ENCODE measurements at places on chromosomes 2 and 18. TPM values are rescaled to one million over a fixed set of nuclear protein-coding genes. Genes with fewer than 3 reads are reported as not detected.

NEU2 gene
- not detected for total RNA-seq

CFAP53 gene
- total RNA-seq, result 4.2 TPM

GRCh38 chr18:11040823-11041656 is 108.3 kb downstream of the PIEZO2 start:
- no peaks in the 10 kb centered on the region for H3K36me3 ChIP-seq
- peak; percentile 26 for DNase-seq
- H3K4me1 ChIP-seq, result no peaks in the 10 kb centered on the region
- no peak overlapping the region for H3K27ac ChIP-seq

DNA sequence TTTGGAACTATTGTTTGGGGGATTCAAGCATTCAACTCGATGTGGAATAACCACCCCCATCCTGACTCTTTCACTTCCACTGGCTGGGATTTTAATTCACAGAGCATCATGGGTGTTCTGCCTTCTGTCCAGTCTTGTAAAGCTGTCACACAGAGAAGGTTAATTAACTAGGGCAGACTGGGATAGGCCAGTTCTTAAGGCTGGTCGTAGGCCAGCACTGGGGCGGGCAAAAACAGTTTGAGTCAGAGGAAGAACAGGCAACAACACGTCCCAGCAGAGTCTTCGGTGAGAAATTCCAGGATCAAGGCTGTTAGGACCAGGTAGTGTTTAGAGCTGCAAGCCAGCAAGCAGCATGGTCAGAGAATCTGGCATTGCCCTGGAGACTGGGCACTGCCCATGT is 4.0 kb upstream of the RNF152 start:
- H3K4me3 ChIP-seq, result no peak overlapping the region
- H3K4me1 ChIP-seq, result peaks cover 7% of the 10 kb centered on the region
- DNase-seq, result peak; percentile 43
- H3K27ac ChIP-seq, result peak overlapping the region; percentile 24
- H3K27me3 ChIP-seq, result no peaks in the 10 kb centered on the region
- no peaks in the 10 kb centered on the region for H3K36me3 ChIP-seq

ANKAR gene
- 13.9 TPM for total RNA-seq

DNA sequence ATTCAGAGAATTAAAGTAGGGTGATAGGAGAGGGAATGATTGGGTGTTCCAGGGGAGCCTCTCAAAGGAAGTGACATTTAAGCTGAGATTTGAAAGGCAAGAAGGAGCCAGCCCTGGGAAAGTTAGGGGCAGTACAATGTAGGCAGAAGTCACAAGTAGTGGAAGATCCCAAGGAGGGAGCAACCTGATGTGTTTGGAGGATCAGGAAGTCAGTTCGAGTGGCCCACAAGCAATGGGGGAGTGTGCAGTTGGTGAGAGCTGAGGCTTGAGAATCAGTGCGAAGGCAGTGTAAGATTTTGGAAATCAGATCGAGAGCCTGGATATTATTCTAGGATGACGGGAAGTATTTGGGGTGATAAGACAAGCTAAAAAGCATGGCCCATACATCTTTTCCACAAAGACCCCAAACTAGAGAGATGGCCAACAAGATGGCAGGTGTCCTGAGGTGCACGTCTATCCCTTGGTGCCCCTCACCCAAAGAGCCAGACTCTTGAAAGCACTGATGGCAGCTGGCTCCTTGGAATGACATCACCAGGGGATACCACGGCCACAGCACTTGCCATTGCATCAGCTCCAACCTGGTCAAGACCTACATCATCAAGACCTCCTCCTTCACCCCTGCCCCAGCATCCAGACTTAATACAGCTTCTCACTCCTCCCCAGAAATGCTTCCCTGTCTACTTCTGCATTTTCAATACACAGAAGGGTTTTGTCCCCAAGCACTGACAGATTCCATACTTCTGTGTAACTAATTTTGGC is 127.3 kb downstream of the BCL2 start:
- no peaks in the 10 kb centered on the region for H3K27me3 ChIP-seq
- H3K4me3 ChIP-seq, result no peak overlapping the region
- DNase-seq, result no peak

DNA sequence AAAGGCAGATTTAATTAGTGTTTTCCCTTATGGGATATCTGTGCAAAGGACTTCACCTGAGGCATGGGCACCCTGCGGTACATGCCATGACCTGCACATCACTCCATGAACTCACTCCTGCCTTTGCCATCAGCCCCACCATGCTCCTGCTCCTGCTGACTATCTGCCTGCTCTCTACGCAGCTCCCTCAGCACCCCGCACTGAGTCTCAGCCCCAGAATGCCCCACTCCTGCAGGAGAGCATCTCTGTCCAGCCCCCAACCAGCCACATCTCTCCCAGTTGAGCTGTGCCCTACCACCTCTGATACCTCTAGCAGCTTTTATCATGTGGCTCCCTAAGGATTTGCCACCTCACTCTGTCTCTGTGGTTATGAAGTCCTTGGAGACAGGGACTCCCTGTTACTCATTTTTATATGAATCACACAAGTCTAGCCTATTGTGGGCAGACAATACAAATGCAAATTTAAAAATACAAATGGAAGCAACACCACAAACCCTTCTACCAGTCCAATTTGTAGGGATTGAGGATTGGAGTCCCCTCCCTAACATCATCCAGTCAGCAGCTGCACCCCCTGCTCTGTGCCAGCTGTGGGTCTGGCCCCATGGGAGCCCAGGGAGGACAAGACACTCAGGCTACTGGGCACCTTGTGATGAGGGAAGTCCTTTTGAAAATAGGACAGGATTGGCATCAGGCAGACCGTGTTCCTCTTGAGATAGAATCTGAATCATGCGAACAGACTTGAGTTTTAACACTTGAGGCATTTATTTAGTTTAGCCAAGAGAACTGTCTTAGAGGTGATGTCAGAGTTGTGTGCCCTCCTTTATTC is 689.6 kb upstream of the HS6ST1 start:
- H3K27ac ChIP-seq, result no peak overlapping the region
- H3K4me3 ChIP-seq, result no peak overlapping the region
- no peaks in the 10 kb centered on the region for H3K4me1 ChIP-seq
- H3K27me3 ChIP-seq, result no peaks in the 10 kb centered on the region
- no peak for DNase-seq

GRCh38 chr2:219056896-219057708 is 3.6 kb downstream of the IHH start:
- peaks cover 66% of the 10 kb centered on the region for H3K27me3 ChIP-seq
- no peak overlapping the region for H3K27ac ChIP-seq
- peaks cover 35% of the 10 kb centered on the region for H3K4me1 ChIP-seq
- no peak for DNase-seq

- DNase-seq, result no peak
- no peak overlapping the region for H3K4me3 ChIP-seq
- no peaks in the 10 kb centered on the region for H3K27me3 ChIP-seq
- no peaks in the 10 kb centered on the region for H3K36me3 ChIP-seq
- H3K27ac ChIP-seq, result no peak overlapping the region
Measured at GRCh38 chr2:204695506-204695905, 150.2 kb downstream of the PARD3B start.

- no peaks in the 10 kb centered on the region for H3K36me3 ChIP-seq
- no peak overlapping the region for H3K27ac ChIP-seq
- no peak overlapping the region for H3K4me3 ChIP-seq
- H3K4me1 ChIP-seq, result peaks cover 6% of the 10 kb centered on the region
- H3K27me3 ChIP-seq, result no peaks in the 10 kb centered on the region
Measured at GRCh38 chr2:205539603-205540002, 142.7 kb upstream of the NRP2 start.

- DNase-seq, result no peak
- no peak overlapping the region for H3K4me3 ChIP-seq
- H3K27me3 ChIP-seq, result no peaks in the 10 kb centered on the region
- H3K27ac ChIP-seq, result no peak overlapping the region
- no peaks in the 10 kb centered on the region for H3K36me3 ChIP-seq
- no peaks in the 10 kb centered on the region for H3K4me1 ChIP-seq
Measured at GRCh38 chr2:178251151-178251955, 57.0 kb downstream of the OSBPL6 start.

GRCh38 chr2:156826341-156826933 is 390.3 kb downstream of the GPD2 start:
- H3K4me3 ChIP-seq, result no peak overlapping the region
- no peaks in the 10 kb centered on the region for H3K36me3 ChIP-seq
- no peak overlapping the region for H3K27ac ChIP-seq
- no peak for DNase-seq
- H3K4me1 ChIP-seq, result no peaks in the 10 kb centered on the region

DNA sequence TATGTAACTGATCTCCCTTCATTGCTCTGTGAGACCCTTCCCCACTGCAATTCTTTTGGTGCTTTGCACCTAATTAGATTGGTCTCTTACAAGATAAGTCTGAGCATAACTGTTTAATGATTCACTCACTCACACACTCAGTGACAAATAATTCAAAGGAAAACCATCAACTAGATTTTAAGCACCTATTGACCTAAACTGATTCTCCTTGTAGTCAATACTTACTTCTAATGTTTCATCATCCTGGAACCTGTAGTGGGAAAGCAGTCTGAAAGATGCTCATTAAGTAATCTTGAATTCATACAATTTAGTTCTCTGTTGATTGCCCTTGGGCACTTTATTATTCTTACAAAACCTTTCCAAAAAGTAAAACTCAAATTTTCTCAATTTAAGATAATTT is 74.3 kb upstream of the COL5A2 start:
- H3K4me1 ChIP-seq, result peaks cover 5% of the 10 kb centered on the region
- no peak overlapping the region for H3K4me3 ChIP-seq
- H3K27me3 ChIP-seq, result no peaks in the 10 kb centered on the region
- H3K27ac ChIP-seq, result peak overlapping the region; percentile 10
- H3K36me3 ChIP-seq, result no peaks in the 10 kb centered on the region

DNA sequence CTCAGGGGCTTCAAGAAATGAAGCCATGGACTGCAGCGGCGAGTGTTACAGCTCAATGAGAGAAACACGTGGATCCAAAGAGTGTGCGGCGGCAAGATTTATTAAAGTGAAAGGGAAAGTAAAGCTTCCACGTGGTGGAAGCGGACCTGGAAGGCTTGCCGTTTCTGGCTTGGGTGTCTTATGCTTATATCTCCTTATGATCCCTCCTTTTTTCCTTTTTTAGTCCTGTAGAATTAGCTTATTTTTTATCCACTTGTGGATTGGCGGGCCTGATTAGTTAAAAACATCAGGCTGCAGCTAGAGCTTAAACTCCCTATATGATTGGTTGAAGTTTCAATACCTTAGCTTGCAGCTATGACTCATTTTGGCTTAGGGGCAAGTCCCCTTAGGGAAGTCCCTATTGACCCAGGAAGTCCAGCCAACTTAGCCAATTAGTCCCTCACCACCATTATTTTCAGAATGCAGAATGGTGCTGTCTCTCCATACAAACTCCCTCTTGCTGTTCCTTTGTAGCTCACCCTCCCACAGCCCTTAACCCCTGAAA is 11.6 kb upstream of the HNMT start:
- no peak overlapping the region for H3K4me3 ChIP-seq
- H3K27me3 ChIP-seq, result no peaks in the 10 kb centered on the region
- H3K36me3 ChIP-seq, result no peaks in the 10 kb centered on the region
- no peak for DNase-seq
- no peak overlapping the region for H3K27ac ChIP-seq
